Activated CD4-positive, alpha-beta T cell treated with anti-CD3 and anti-CD28 coated beads, Interleukin-2, amount 50 U/mL, for 16 hours (primary cell): ENCODE measurements at places on chromosomes 6 and 20.

DNA sequence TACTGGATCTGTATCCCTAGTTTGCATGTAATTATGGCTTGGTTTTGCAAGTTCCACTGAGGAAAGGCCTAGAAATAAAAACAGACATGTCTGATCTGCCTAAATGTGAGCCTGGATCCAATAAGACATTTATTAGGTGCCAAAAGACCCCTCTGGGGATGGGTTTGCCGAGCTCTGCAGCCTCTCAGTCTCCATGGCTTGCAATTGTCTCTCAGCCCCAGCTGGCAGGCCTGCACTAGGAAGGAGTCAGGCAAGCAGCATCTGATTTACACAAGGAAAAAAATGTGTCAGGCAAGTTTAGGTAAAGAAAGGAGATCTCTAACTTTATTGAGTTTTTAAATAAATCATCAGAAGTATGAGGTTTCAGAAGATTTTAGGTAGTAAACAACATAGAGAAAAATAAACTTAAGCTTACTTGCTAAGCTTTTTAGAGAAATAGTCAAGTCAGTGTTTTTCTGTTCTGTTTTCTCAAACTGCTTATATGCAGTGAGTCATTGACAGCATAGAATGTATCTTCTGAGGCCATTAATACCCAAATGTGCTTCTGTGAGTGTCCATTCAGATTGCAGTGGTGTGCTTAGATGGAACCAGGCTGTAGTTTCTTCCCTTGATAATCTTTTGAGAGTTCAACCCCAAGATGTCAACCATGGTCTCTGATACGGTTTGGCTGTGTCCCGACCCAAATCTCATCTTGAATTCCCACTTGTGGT, 121.0 kb downstream of the FHL5 start:
- no peak for DNase-seq

- DNase-seq, result no peak
These were observed 38.0 kb downstream of the RWDD2A start for GRCh38 chr6:83231146-83231545.

DNA sequence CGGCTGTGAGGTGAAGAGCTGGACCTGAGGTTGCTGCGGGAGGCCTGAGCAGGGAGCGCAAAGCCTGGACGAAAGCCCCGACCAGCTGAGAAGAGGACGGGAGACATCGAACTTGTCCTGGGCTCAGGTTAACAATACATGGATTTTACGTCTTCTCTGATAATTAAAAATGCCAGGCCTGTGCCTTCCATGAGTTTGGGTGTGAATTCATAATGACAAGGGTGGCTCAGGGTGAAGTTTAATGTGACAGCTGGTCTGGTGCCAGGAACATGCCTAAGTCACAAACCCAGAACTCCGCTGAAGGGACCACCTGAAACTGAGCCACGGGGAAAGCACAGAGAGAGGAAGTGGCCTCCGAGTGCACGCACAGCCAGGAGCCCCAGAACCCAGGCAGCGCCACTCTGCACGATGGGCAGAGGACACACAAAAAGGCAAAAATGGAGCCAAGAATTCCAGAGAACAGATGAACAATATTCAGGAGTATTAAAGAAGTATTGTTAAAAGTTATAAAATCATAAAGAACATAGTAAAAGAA, 150.1 kb upstream of the RPS6KA2 start:
- no peak for DNase-seq

DNA sequence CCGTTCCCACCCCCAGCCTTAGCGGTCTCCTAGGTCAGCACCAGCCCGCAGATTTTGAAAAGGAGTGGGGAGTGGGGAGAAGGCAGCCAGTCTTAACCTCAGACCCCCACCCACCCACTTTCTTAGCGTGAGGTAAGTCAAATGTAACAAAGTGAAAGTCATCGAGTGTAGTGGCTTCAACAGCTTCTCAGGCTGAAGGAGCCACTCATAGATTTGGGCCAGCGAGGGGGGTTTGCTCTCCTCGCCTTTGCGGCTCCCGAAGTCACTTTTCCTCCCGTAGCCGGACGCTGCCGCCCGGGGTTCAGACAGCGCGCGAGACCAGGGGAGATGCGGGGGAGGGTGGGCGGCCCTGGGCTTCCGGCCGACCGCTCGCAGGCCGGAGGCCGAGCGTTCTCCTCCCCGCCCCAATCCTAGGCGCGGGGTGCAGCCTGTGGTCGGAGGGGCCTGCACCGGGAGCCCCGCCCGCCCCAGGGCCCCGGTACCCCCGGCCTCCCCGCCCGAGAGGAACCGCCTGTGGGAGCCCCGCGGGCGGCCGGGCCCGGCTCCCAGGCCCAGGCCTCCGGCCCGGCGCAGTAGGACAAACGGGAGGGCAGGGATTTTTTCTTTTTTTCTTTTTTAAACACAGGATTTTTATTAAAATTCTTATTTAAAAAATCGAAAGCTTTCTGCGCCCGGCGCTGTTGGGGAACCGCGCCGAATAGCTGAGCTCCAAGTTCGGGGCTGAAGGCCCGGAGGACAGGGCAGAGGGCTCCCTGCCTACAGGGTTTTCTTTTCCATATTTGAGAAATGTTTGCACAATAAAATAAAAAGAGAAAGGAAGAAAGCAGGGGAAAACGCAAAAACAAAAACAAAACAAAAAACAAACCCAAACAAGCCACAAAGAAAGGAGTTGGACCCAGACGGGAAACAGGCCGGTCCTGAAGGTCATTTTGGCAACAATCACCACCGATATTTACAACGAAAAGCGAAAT, 3.2 kb downstream of the NKX2-2 start:
- DNase-seq, result no peak

DNA sequence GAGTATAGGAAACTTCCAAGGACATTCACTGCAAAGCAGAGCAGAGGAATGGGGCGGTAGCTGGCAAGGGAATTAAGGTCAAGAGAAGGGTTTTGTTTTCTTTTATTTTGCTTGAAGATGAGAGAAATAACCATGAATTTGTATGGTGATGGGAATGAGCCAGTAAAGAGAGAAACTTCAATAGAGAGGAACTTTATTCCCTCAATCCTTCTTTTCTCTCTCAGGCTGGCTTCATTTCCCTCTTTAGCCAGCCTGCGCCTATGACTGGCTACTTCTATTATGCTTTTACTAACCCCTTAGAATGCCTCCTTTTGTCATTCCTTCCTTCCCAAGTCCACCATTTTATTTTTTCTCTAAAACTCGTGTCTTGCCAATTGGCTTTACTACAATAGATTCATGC, 101.4 kb upstream of the CEP85L start:
- no peak for DNase-seq

DNA sequence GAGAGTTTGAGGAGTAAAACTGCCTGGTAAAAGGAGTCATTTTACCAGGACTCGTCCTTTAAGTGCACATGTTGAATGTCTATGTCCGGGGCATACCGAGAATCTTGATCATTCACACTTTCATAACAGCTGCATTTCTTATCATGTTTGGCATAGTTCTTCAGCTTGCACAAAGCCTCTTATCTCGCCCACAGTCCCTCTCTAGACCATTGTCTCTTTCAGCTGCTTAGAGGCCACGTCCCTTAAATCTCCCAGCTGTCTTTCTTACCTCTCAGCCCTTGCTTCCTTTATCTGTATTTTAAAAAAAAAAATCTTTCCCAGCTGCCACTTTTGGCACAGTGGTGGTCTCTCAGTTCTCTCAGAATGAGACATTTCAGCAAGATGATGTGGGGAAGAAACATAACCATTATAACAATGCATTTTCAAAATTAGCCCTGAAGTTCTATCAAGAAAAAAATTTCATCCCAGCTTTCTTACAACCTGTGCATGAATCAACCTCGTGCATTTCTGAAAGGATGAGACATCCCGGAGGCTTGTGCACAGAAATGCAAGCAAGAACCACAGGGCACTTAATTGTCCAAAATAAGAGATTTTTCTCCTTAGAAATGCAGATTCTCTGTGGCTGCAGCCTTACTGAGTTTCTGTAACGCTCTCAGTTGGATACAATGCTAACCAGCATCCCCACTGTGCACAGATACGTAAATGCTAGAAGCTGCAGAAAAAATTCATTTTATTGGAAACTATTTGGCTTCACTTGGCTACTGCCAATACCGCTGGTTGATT, 24.2 kb downstream of the RBM24 start:
- DNase-seq, result no peak

GRCh38 chr20:11551479-11551878, 366.2 kb upstream of the BTBD3 start:
- DNase-seq, result no peak

GRCh38 chr6:47478233-47479139, 897 bp downstream of the CD2AP start:
- no peak for DNase-seq

DNA sequence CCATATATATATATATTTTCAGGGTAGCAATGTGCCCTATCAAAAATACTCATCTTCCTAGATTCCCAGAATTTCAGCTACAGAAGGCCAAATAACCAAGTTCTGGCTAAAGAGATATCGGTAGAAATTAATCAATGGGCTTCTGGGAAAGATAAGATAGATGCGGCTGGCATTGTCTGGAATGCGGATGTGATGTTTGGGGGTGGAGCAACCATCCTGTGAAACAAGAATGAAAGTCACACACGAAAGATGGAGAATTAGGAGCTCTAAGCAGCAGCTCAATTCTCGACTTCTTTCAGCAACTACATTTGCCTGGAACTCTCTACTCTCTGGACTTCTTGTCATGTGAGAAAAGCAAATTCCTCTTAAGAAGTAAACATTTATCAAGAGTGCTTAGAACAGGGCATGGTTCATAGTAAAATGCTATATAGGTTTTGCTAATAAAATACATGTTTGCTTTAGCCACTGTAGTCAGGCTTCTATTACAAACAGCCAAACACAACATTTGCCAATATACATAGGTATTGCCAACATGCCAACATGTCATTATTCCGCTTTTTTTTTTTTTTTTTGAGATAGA, 90.8 kb downstream of the CLIC5 start:
- no peak for DNase-seq

DNA sequence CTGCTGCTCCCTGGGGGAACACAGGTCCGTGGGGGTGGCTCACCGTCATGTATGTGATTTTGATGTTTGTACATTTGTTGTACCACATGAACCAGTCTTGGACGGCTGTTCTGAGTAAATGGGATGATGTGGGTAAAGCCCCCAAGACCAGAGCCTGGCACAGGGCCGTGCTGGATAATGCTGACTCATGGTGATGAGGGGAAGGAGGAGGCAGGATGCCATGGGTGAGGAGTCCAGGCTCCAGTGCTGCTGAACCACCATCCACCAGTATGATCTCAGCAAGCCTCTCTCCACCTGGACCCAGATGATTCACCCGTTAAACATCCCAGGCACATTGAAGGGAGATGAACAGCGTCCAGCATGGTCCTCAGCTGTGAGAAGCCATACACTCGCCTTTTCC, 9.6 kb upstream of the APCDD1L start:
- DNase-seq, result no peak
